Sigmoid colon (tissue), 7 donors: ENCODE measurements at places on chromosomes 16 and 17. TPM values are rescaled to one million over a fixed set of nuclear protein-coding genes. Genes with fewer than 3 reads are reported as not detected.

The UNC13D gene
- polyA plus RNA-seq, result 6.0 TPM

The SHISA9 gene
- under 0.01 TPM for polyA plus RNA-seq

The CACNG3 gene
- polyA plus RNA-seq, result not detected

The TLCD2 gene
- 7.2 TPM for polyA plus RNA-seq

The SEPTIN12 gene
- 2.5 TPM for polyA plus RNA-seq
